ENCODE measurements at places on chromosomes 16 and 17. TPM values are rescaled to one million over a fixed set of nuclear protein-coding genes. Genes with fewer than 3 reads are reported as not detected.

Gene GAS2L2
- 0.06 TPM for total RNA-seq

Gene FAM234A
- total RNA-seq, result 70.0 TPM

Gene KRT12
- not detected for total RNA-seq

Gene DNAI2
- not detected for total RNA-seq

Gene BRIP1
- 7.8 TPM for total RNA-seq

Gene CNGB1
- total RNA-seq, result not detected

Gene RBFOX1
- total RNA-seq, result 9.0 TPM

Gene CCL1
- total RNA-seq, result not detected

Gene CHD9NB
- 10.1 TPM for total RNA-seq

Gene PNMT
- total RNA-seq, result 3.7 TPM

Gene VPS4A
- 34.4 TPM for total RNA-seq

Gene SOST
- 12.2 TPM for total RNA-seq

Gene FBXW10
- 0.18 TPM for total RNA-seq

Gene TBX4
- total RNA-seq, result 0.58 TPM

Gene OR1E1
- total RNA-seq, result not detected

Gene IRX5
- total RNA-seq, result 11.7 TPM

Gene NUPR1
- 4.1 TPM for total RNA-seq

Gene PLCG2
- 47.6 TPM for total RNA-seq

Gene WSCD1
- 20.4 TPM for total RNA-seq

Gene CRYBA1
- not detected for total RNA-seq

Gene ZACN
- not detected for total RNA-seq

Gene SLC5A11
- total RNA-seq, result 3.7 TPM

Gene BHLHA9
- total RNA-seq, result not detected

Gene KRTAP4-5
- not detected for total RNA-seq

Gene IL17C
- total RNA-seq, result 0.35 TPM

Gene KRT40
- total RNA-seq, result 0.23 TPM

Gene TBX2
- 103 TPM for total RNA-seq

Gene GDPD3
- total RNA-seq, result 4.7 TPM

Gene SPATA22
- 0.35 TPM for total RNA-seq

Gene MON1B
- 11.0 TPM for total RNA-seq

All from metanephros (tissue), 2 donors.